Dermis blood vessel endothelial cell (primary cell): ENCODE measurements at places on chromosomes 5 and 9. TPM values are rescaled to one million over a fixed set of nuclear protein-coding genes. Genes with fewer than 3 reads are reported as not detected.

- DNase-seq = peak; percentile 7
Measured at GRCh38 chr9:12680341-12680740, 12.8 kb upstream of the TYRP1 start.

PCDHGA7 gene
- total RNA-seq = 1.0 and 1.3 TPM in 2 replicates

SLC6A7 gene
- total RNA-seq = not detected in 2 replicates

IPO11 gene
- 131 and 188 TPM in 2 replicates for total RNA-seq

DNA sequence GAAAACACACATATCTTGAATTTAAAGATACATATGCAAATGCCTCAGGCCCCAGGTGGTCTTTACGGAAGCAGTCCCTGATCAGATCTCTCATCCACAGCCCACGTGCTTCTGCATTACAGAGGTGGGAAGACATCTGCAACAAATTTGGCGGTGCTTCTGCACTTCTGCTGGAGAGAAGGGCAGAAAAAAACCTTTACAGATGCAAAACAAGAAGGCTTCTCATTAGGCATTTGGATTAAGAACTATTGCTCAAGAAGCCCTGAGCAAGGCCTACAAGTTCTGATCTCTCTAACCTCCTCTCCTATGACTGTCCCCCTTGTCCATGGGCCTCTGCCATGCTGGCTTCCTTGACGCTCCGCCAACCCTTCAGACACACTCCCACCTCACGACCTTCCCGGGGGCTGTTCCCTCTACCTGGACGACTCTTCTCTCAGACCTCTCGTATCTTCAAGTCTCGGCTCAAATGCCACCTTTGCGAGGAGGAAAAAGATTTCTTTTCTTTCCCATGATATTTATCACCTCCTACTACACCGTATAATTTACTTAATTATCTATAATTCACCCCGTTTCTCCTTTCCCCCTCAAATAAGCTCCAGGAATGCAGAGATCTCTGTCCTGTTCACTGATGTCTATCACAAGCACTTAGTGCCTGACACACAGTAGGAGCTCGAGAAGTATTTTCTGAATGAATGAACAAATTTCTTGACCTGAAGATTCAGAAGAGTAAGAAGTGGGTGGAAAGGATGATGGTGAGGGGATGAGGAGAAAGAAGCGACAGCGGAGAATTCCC is 1.1 kb downstream of the MTMR12 start:
- peak; percentile 22 for DNase-seq

DNA sequence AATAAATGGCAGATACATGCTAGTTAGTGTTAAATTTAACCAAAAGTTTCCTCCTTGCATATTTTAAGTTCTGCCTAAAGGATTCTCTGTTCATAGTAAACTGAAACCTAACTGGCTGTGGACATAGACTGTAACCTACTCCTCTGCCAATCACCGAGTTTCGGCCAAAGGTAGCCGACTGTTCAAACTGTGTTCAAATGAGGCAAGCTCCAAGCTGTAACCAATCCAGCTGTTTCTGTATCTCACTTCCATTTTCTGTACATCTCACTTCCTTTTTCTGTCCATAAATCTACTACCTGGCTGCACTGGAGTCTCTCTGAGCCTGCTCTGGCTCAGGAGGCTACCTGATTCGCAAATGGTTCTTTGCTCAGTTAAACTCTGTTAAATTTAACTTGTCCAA is 44.1 kb downstream of the KCNV2 start:
- no peak for DNase-seq

PCDHB13 gene
- total RNA-seq = 1.4 TPM in 2 replicates

- no peak for DNase-seq
Measured at GRCh38 chr5:96037128-96037527, 75.5 kb upstream of the ELL2 start.

- peak; percentile 32 for DNase-seq
Measured at GRCh38 chr9:5949103-5949699, 58.5 kb downstream of the MLANA start.

- DNase-seq = no peak
Measured at GRCh38 chr5:167710444-167711073, 580.9 kb upstream of the WWC1 start.

DNA sequence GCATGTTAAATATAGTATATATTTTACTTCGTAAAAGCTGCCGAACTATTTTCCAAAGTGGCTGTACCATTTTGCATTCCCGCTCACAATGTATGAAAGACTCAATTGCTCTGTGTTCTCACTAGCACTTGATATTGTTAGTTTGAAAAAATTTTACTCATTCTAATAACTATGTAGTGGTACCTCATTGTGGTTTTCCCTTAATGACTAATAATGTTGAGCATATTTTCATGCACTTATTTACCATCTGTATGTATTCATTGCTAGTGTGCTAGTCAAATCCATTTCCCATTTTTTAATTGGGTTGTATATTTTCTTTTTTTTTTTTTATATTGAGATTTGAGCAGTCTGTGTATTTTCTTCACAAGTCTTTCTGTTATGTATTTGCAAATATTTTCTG is 58.4 kb downstream of the RANBP17 start:
- no peak for DNase-seq

SPATA31C1 gene
- not detected in 2 replicates for total RNA-seq

DNA sequence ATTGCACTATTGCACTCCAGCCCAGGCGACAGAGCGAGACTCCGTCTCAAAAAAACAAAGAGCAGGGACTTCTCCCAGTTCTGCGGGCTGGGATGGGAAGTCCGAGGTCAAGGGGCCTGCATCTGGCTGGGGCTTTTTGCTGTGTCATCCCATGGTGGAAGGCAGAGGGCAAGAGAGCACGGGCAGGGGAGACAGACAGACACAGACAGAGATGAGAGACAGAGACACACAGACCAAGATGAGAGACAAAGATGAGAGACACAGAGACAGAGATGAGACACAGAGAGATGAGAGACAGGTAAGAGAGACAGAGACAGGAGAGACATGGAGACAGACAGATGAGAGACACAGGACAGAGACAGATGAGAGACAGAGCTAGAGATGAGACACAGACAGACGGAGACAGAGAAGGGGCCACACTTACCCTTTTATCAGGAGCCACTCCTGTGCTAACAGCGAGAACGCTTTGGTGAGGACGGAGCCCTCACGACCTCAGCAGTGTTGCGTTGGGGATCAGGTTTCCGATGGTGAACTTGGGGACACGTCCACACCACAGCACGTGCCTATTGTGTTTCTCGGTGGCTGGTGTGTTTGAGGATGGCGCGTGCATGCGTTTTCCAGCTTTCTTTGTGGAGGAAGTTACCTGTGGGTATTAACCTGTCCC is 8.9 kb upstream of the TOR4A start:
- peak; percentile 72 for DNase-seq

- DNase-seq = peak; percentile 26
Measured at GRCh38 chr5:31860726-31861433, 221.9 kb downstream of the PDZD2 start.

GRCh38 chr5:145777445-145778063 is 57.6 kb downstream of the PRELID2 start:
- DNase-seq = no peak

FBP1 gene
- total RNA-seq = 1.3 and 2.2 TPM in 2 replicates
